ENCODE measurements at places on chromosomes 1 and 21. TPM values are rescaled to one million over a fixed set of nuclear protein-coding genes. Genes with fewer than 3 reads are reported as not detected.

The USP16 gene
- 22.2 TPM for total RNA-seq

The WDR3 gene
- 27.0 TPM for total RNA-seq

The FAM72C gene
- total RNA-seq, result 5.7 TPM

The GPR37L1 gene
- 0.14 TPM for total RNA-seq

The PDC gene
- total RNA-seq, result not detected

The ANGPTL3 gene
- total RNA-seq, result not detected

The DMBX1 gene
- total RNA-seq, result 1.1 TPM

The PRDM2 gene
- 8.9 TPM for total RNA-seq

The FCRL5 gene
- total RNA-seq, result 0.03 TPM

The NHLH1 gene
- 0.39 TPM for total RNA-seq

The CLDN17 gene
- not detected for total RNA-seq

The CFAP74 gene
- not detected for total RNA-seq

The SPRR2F gene
- total RNA-seq, result not detected

The MRPL55 gene
- 88.4 TPM for total RNA-seq

The MROH9 gene
- total RNA-seq, result not detected

The PLEKHA6 gene
- 23.4 TPM for total RNA-seq
